ENCODE measurements at places on chromosomes 3 and 15. TPM values are rescaled to one million over a fixed set of nuclear protein-coding genes. Genes with fewer than 3 reads are reported as not detected.

PAK6 gene
- 0.13 TPM for total RNA-seq

PPARG gene
- 14.3 TPM for total RNA-seq

ASB14 gene
- under 0.01 TPM for total RNA-seq

SMCO1 gene
- total RNA-seq: not detected

MUC4 gene
- not detected for total RNA-seq

LMAN1L gene
- 0.25 TPM for total RNA-seq

DCLK3 gene
- not detected for total RNA-seq

Data from aortic smooth muscle cell (primary cell).